ENCODE measurements at places on chromosomes 2 and 18.

- no peak for DNase-seq
Measured at GRCh38 chr2:73134471-73134870, 21.7 kb upstream of the RAB11FIP5 start.

DNA sequence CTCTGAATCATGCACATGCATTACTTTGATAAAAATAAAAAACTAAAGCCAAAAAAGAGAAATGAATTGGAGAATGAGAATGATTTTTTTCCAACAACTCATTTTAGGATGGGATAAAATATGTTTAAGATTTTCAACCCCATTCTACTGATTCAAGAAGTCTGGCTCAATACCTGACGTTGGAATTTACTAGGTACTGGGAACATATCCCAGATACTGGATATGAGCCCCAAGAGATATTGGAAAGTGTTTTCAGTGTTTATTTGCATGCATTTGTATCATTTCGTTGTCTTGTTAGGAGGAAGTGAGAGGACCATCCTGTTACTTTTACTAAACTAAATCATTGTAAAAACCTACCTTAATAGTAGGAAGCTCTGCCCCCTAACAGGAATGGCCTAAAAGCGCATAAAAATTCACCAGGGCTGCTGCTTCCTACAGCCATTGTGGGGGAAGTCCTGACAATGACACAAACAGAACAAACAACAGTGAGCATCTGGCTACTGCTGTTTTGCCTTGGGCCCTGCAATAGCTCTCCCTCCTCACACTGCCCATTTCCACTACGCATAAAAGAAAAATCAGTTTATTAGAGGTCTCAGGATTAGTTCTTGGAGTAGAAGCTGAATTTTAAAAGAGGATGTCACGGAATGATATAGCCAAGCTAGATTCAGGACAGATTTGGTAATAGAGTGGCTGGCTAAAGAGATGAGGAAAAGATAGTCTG lies 35.2 kb downstream of the ANKAR start:
- no peak for DNase-seq

DNA sequence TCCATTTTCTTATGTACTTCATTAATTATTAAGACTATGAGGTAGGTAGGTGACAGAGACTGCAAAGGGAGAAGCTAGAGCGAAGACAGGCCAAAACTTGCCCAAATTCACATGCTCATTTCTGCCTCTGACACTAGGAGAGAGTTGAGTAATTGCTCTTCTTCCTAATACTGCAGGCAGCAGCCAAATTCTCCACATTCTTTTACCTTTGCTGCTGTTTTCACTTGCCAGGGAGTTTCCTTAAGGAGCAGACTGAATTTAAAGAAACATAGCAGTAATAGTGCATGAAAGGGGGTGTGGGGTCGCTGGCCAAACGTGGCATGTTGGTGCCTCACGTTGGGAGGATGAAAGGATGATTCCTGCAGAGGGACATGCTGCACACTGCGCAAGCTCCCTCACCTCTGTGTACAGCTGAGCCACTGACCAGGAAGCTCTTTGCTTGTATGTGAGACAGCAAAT lies 12.3 kb downstream of the CRIM1 start:
- no peak for DNase-seq

- no peak for DNase-seq
Measured at GRCh38 chr2:135775420-135775819, 33.8 kb downstream of the UBXN4 start.

- DNase-seq: no peak
Measured at GRCh38 chr2:208366215-208367127, 40.1 kb upstream of the PTH2R start.

DNA sequence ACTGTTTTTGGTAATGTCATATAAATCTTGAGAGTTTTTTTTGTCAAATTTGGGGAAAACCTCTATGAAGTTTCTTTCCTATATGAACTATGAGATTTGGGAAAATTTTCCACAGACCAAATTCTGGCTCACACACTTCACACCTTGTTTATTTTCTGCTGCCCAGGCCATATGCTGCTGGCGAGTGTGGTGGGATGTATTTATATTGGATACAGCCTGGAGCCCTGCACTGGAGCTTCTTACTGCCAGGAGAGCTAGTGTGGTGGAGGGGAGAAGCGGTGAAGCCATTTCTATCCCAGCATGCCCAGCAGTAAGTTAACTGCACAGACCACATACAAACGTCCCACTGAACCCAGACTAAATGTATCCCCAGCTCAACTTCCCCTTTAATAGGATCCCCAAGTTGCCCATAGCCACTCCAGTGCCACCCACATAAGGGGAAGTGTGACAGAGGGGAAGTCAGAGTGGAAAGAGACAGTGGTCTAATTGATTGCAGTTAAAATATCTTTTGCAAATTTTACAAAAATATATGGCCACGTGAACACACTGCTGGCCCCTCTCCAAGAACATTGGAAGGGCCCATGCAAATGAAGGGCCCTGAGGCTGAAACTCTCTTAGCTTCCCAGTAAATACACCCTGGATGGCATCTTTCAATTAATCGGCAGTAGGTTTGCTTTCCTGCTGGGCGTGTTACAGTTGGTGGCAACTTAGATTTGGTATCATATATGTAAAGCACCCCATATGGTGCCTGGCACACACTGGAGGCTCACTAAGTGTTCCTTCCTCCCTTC lies 146.6 kb upstream of the ITGA6 start:
- no peak for DNase-seq

DNA sequence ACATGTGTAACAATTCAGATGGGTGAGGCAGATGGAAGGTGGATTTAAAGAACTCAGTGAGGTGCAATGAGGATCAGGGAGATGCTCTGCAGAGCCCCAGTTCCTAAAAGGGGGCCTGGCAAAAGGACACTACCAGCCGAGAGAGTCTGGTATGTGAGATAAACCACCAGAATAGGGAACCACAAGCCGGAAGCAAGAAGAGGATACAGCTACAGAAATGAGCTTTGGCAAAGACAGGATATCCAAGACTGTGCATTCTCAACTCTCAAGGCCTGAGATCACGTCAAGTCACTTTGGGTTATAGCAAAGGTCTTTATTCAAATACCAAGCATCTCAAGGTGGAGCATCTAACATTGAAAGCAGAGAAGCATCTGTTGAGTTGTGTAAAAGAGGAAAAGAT lies 293.5 kb downstream of the ARHGAP15 start:
- DNase-seq: no peak

GRCh38 chr18:60120231-60120750 lies 220.5 kb downstream of the PMAIP1 start:
- no peak for DNase-seq

GRCh38 chr2:124753842-124754241 lies 728.8 kb downstream of the CNTNAP5 start:
- no peak for DNase-seq

- no peak for DNase-seq
Measured at GRCh38 chr2:71129902-71130151, 202 bp downstream of the MCEE start.

DNA sequence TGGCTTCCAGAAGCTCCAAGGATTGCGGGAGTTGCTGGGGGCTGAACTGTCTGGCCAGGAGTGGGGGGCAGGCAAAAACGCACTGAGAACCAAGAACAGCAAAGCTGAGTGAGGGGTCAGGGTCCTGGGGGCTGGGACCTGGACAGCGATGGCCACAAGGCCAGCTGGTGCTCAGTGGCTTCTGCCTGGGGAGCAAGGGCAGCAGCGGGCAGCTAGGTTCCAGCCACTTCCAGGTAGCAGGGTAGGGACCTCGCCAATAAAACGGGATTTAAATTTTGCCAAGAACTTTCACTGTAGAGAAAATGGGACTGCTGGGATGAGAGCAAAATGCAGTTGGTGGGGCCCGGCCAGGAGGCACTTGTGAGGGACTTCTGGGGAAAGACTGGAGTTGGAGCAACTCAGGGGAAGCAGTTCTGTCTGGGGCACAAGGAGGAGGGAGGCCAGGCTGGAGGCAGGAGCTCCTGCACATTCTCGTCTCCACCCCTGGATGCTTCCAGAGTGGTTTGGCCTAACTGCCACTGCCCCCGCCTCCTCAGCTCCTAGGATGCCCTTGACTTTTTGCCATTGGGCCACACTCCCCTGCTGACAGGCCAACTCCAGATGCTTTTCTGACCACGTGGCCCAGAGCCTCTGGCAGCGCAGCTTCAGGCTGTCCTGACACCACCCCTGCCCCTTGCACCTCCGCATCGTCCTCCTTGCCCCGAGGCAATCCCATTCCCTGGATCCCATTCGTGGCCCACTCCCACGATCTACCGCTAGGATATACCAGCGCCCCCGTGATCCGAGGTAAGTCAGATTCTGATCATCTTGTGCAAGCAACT lies 5.5 kb upstream of the CCDC74A start:
- DNase-seq: no peak

- DNase-seq: no peak
Measured at GRCh38 chr2:241733391-241734207, 831 bp upstream of the D2HGDH start.

DNA sequence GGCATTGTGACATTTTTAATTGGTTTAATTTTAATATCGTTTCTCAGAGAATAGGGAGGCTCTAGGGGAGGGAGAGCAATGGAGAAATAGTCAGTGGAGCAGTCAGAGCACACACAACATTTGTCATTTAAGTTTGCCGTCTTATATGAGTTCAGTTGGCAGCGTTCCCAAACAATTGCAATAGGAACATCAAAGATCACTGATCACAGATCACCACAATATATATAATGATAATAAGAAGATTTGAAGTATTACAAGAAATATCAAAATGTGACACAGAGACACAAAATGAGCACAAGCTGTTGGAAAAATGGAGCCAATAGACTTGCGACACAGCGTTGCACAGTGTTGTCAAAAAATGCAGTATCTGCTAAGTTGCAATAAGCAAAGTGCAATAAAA lies 303.7 kb downstream of the CDH19 start:
- DNase-seq: no peak

DNA sequence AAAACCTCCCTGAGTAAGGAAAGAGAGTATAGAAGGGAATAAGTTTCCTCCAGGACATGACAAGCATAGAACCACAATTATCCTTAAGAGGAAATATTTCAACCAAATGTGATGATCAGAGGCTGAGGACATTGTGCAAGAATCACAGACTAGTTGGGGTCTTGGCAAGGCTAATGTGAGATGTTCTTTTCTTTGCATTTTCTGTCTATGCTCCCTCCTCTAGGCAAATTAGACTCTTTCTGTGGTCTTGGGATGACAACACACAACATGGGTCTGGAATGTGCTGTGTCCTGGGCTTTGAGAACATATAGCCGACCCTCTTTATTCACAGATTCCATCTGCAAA lies 32.0 kb upstream of the IL1RL1 start:
- DNase-seq: no peak

DNA sequence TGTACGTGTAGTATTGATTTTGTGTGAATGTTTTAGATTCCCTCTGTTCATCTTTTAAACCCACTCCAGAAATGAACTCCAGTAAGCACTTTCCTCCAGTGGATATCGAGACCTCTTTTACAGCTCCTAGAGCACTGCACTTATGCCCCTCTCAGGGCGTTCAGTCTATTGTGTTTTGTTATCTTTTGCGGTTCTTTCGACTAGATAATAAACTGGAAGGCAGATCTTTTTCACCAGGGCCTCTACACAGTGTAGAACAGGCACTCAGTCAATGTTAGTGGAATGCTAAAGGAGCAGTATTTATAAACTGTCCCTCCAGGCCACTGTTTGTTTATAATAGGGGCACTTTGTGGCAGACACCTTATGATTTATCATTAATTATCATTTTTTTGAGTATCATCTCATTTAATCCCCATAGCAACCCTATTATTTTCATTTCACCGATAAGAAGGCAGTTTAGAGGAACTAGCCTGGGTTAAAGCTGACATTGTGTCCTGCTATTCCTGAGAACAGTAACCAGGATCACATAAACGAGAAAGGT lies 742 bp upstream of the SOS1 start:
- no peak for DNase-seq

GRCh38 chr2:173972636-173973035 lies 7.5 kb upstream of the SP3 start:
- DNase-seq: no peak

DNA sequence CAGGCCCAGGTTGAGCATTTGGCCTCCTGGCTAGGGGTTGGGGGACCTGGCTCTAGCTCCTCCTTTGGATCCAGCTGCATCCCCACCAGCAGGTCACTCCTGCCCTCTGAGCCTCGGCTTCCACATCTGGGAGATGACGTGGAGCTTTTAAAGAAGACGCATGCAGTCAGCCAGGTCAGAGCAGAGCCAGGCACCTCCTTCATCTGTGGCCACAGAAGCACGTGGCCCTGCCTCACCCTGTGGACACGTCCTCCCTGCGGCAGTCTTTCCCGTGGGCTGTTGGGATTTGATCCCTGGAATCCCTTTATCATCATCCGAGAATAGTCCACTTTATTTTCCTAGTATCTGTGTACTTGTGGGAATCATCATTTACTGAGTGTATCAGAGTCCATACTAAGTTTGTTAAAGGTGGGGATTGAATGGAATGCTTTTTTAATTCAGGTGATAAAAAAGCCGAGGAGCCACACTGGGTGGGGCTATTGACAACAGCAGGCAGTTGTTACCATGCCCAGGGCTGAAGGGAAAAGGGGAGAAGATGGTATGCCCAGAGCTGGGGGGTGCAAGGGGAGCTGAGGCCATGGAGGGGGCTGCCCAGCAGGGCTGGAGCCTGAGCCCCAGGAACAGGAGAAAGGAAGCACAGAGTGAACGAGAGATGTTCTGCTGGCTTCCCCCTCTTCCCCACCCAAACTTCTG lies 170.1 kb downstream of the LAMA1 start:
- DNase-seq: no peak

- DNase-seq: no peak
Measured at GRCh38 chr2:162057426-162057825, 16.6 kb downstream of the DPP4 start.

GRCh38 chr2:38030635-38031355 lies 45.2 kb downstream of the CYP1B1 start:
- DNase-seq: no peak

DNA sequence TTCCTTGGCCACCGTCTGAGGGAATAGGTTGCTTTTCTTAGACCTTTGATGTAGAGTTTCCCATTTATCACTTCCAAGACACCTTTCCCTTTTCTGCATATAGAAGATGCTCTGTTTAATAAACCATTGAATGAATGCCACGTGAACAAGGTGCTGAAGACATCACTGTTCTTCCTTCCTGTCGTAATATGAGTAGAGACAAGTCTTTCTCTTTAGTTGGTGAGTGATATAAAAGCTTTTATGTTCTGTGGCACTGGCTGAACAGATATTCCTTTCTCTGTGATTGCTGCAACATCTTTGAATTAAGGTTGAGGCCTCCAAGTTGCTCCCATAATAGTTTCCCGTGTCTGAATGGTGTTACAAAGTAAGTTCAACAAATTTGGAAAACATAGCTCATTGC lies 38.7 kb downstream of the TTC39C start:
- no peak for DNase-seq

GRCh38 chr2:151713291-151713903 lies 20.9 kb downstream of the NEB start:
- no peak for DNase-seq

- DNase-seq: no peak
Measured at GRCh38 chr2:39221459-39221858, 22.3 kb downstream of the CDKL4 start.

All from stimulated activated CD4-positive, alpha-beta T cell treated with anti-CD3 and anti-CD28 coated beads, TNF-alpha, amount 100 ng/mL, for 24 hours (primary cell).